ENCODE measurements at places on chromosomes 7 and 10.
A peak's percentile ranks its signal among the peaks of the same experiment; 100 is the strongest.

GRCh38 chr7:97733276-97734161, 1.6 kb downstream of the TAC1 start:
- DNase-seq, result no peak

- DNase-seq, result no peak
Measured at GRCh38 chr7:37483627-37484026, 35.0 kb upstream of the ELMO1 start.

- no peak for DNase-seq
Measured at GRCh38 chr7:30682212-30683083, at the start of gene CRHR2. Gene CRHR2, minus strand, starts transcription at chr7:30682456. Its CDS starts 176 bp downstream, at chr7:30682280.

DNA sequence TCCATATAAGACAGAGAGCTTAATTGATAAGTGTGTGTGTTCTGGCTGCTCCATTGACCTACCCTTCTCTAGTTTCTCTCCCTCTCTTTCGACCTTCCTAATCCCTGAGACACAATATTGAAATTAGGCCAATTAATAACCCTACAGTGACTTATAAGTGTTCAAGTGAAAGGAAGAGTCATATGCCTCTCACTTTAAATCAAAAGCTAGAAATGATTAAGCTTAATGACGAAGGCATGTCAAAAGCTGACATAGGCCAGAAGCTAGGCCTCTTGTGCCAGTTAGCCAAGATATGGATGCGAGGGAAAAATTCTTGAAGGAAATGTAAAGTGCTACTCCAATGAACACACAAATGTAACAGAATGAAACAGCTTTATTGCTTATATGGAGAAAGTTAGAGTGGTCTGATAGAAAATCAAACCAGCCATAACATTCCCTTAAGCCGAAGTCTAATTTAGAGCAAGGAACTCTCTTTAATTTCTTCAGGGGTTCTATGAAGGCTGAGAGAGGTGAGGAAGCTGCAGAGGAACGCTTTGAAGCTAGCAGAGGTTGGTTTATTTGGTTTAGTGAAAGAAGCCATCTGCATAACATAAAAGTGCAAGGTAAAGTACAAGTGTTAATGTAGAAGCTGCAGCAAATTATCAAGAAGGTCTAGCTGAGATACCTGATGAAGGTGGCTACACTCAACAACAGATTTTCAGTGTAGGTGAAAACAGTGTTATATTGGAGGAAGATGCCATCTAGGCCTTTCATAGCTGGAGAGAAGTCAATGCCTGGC, 53.8 kb downstream of the ST7 start:
- no peak for DNase-seq

DNA sequence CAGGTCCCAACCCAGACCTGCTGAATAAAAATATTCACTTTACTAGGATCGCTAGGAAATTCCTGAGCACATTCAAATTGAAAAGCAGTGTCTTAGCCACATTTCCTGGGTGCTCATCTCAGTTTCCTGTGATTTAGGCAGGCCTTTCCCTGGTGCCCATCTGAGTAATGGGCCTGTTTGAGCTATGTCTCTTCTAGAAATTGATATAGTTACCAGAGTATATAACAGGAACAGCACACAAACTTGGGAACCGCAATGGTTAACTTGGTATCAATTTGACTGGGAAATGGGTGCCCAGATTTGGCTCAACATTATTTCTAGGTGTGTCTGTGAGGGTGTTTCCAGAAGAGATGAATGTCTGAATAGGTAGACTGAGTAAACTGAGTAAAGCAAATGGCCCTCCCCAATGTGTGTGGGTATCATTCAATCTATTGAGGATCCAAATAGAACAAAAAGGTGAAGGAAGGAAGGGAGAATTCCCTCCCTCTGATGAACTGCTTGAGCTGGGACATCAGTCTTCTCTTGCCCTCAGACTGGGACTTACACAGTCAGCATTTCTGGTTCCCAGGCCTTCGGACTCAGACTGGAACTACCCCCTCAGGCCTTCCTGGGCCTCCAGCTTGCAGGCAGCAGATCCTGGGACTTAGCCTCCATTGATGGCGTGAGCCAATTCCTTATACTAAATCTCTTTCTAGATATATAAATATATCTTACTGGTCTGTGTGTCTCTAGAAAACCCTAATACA, 99.1 kb downstream of the CCDC71L start:
- DNase-seq, result no peak

DNA sequence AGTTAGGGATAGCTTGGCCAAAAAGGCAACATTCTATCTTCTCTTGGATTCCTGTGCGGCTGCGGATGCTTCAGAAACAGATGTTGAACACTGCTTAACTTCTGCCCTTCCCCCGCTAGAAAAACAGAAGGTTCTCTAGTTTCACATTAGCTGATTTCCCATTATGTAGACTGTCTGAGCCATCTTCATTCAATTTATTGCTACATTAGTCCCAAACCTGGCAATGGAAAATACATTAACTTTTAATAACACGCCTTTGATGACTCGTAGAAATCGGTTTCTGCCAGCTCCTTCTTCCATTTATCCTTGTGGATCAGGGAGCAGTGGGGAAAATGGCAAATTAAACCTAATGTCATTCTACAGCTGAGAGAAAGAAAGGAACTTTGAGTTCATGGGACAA, 119.9 kb downstream of the SLC16A9 start:
- DNase-seq, result no peak

GRCh38 chr7:134446923-134447322, 12.0 kb downstream of the AKR1B1 start:
- DNase-seq, result no peak

DNA sequence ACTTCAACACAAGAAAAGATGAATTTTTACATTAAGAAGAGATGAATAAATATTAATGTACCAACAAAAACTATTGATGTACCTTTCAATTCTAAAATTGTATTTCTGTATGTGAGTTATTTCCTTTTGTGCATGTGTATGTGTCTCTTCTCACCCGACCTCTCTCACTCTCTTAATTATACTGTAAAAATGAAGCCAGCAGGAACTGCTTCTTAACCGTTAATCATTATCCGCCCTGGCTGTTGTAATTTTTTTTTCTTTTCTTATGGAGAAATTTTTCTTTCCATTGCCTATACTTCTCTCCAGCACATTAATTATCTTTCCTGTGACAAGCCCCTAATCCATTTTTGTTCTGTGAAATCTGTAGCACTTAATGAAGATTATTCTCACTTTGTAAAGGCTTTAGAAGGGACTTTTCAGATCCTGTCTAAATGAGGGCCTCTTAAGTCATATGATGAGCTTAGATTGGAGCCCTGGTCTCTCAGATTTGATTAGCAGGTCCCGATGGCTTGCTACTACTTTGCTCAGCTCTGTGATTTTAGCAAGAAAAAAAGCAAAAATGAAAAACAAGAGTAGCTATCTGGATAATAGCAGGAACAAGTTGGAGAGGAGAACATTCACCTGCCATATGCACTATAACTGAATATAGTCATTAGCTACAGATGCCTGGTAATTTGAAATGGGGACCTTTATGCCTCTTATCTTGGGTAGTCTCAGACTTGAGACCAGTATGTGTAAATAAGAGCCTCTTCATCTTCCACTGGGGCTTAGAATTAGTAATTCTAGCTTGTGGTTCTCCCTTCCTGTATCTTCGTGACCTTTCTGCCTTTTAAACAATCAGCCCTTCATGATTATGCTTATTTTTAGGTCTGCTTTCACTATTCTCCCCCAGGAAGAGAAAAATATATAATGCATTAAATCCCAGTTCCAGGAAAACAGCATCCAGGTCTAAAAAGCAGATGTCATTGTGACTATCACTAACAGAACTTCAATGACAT, 80.0 kb upstream of the COL1A2 start:
- no peak for DNase-seq

DNA sequence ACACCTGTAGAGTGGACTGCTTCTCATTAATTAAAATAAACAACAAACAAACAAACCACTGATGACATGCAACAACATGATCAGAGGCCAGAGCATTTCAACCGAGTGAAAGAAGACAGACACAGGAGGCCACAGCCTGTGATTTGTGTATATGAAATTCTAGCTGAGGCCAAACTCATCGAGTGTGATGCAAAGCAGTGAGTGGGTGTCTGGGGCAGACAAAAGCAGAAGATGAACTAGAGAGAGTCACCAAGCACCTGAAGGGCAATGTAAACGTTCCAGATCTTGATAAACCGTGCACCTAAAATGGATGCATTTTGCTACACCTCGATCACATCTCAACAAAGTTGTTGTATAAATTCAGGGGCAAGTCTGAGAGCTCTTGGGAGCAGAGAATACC, 108.4 kb downstream of the KLF6 start:
- no peak for DNase-seq

- DNase-seq, result peak; percentile 40
Measured at GRCh38 chr10:19629567-19629966, 186.7 kb upstream of the PLXDC2 start.

DNA sequence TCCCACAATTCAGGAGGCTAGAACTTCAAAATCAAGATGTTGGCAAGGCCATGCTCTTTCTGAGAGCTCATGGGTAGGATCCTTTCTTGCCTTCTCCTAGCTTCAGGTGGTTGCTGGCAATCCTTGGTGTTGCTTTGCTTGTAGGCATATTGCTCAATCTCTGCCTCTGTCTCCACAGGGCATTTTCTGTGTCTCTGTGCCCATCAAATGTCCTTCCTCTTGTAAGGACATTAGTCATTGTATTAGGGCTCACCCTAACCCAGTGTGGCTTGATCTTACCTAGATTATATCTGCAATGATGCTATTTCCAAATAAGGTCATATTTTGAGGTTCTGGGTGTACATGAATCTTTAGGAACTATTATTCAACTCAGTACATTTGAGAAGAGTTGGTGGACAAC, 20.1 kb downstream of the BET1 start:
- DNase-seq, result no peak

DNA sequence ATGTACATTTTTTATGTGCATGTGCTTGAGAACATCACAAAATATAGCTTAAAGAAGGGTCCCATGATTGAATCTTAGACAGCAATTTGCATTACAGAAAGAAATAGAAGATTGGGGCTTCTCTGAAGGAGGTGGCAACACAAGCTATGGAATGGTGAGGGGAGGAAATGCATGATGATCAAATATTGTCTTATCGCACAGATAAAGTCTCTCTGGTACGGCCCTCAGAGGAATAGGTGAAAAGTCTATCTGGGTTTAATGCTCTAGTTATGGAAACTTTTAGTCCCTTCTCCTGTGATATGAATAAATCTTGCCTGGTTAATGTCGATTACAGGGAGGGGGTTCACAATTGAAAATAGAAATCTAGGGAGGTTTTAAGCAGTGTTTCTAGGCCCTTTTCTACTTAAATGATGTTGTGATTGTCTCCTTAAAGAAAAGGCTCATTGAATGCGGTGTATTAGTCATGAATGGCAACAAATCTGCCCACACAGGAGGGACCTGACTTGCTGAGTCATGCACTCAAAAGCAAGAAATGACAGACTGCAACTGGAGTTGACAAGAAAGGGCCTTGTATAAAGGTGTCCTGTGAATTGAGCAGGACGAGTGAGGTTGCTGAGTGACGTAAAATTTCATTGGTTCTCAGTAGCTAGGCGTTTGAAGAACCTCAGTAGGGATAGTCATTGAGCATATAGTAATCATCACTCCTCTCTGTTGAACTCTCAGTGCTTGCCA, 133.4 kb upstream of the CSTF2T start:
- no peak for DNase-seq

DNA sequence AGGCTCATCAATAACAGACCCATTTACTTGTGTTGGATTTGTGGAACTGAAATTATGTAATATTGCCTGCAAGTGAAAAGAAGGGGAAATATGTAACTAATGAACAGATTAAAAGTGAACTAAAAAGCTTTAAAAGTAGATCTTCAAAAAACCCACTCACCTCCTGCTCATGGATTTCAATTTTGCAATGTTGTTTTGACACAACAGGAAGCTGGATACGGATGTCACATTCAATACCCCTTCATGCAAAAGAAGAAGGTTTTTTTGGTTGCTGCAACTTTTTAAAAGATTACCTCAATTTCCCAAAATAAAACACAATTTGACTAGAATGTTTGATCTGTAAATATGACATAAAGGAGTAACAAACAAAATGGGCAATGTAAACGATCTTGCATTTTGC, 3.3 kb downstream of the MKI67 start:
- DNase-seq, result no peak
